Smooth muscle cell of the umbilical artery (primary cell): ENCODE measurements at places on chromosomes 3 and 15. TPM values are rescaled to one million over a fixed set of nuclear protein-coding genes. Genes with fewer than 3 reads are reported as not detected.

The PML gene
- total RNA-seq = 34.7 and 61.3 TPM in 2 replicates

The BFSP2 gene
- not detected in 2 replicates for total RNA-seq

The TM4SF18 gene
- total RNA-seq = under 0.01 and 0.46 TPM in 2 replicates

The ABHD10 gene
- total RNA-seq = 54.0 and 63.6 TPM in 2 replicates

The PARP15 gene
- under 0.01 and 0.18 TPM in 2 replicates for total RNA-seq

The PLXND1 gene
- 97.4 and 163 TPM in 2 replicates for total RNA-seq

The TUBGCP4 gene
- 9.8 and 14.2 TPM in 2 replicates for total RNA-seq

The BNC1 gene
- total RNA-seq = 15.4 and 23.3 TPM in 2 replicates
